HEK293T (cell line): ENCODE measurements at places on chromosomes 11 and 22.
A peak's percentile ranks its signal among the peaks of the same experiment; 100 is the strongest.

- no peak for DNase-seq
These were observed 7.9 kb downstream of the ASPHD2 start for GRCh38 chr22:26436903-26437515.

GRCh38 chr11:118883368-118884071 is at the start of gene CXCR5:
Gene CXCR5, plus strand, starts transcription at chr11:118883892. Its CDS starts 50 bp downstream, at chr11:118883942.
- DNase-seq: no peak

GRCh38 chr11:44016131-44016530 is 31.6 kb upstream of the ACCSL start:
- DNase-seq: no peak

GRCh38 chr11:95895815-95896214 is 28.1 kb downstream of the MTMR2 start:
- DNase-seq: no peak

DNA sequence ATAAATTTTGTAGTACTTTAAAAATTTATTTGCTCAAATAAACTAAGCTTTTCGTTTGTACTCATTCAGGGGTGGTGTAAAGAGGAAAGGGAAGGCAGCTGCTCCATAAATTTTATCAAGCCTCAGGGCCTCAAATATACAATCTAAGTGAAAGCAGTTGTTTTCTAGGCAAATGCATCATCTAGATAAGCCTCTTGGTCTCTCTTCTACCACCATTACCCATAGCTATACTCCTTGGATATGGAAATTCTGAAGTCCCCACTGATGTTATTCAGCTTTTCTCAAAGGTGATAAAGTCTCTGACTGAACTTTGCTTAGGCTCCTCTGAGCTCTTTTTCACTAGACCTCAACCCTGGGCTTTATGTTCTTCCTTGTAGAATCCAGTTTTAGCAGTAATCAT is 1313.1 kb downstream of the JRKL start:
- DNase-seq: no peak

GRCh38 chr11:99277281-99277680 is 256.5 kb downstream of the CNTN5 start:
- DNase-seq: no peak

DNA sequence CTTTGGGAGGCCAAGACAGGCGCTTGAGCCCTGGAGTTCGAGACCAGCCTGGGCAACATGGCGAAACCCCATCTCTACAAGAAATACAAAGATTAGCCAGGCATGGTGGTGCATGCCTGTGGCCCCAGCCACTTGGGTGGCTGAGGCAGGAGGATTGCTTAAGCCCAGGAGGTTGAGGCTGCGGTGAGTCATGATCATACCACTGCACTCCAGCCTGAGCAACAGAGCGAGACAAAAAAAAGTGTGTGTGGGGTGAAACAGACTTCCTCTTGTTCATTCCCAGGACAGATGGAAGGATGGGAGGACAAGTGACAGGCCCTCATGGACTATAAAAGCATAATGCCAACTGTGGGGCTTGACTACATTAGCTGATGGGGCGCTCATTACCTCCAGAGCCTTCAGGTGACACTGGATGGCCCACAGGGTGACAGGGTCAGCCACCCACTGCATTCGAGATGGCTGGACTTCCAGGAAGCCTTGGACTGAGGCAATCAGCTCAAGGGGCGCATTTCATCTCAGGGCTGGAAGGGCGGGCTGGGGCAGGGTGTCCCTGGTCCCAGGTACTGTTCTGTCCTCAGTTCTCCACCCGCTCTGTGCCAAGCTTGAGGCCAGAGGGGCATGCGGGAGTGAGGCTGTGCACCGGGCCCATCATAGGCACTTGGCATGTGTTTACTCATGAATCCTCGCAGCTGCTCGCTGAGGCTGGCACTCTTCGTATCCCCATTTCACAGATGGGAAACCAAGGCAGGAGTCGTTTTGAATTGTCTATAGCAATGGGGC is 12.5 kb downstream of the NPTXR start:
- no peak for DNase-seq

DNA sequence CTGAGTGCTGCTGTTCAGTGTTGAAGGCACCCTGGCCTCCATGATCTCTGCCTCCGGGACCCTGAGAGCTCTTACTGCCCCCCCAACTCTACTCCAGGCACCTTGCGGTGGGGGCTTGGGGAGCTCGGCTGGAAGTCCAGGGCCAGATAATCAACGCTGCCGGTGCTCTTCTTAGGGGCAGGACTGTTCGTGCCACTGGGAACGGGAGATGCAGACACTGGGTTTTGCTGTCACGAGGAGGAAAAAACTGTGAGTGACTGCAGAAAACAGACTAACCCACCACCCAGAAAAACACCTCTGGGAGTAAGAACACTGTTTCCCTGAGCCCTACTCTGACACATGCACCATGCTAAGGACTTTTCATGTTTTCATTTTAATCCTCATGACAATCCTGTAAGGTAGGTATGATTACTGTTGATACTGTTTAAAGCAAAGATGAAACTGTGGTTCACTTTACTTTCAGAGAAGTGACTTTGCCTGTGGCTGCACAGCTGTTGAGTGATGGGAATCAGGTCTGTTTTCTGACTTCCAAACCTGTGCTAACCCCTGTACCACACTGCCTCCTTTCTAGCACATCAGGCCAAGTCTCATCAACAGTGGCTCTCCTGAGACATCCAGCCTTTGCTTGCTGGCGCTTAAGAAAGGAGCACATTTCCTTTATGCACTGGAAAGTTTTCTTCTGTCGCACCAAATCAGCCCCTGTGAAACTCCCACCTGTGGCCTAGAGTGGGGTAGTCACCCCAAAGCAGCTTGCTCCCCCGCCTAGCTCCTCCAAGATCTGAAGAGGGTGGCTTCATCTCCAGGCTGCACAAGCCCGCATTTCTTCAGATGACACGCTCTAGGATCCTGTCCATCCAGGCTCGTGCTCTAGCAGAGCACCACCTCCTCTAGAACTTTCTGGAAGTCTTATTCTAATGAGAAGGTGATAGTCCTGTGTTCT is 31.8 kb downstream of the USP35 start:
- DNase-seq: no peak

DNA sequence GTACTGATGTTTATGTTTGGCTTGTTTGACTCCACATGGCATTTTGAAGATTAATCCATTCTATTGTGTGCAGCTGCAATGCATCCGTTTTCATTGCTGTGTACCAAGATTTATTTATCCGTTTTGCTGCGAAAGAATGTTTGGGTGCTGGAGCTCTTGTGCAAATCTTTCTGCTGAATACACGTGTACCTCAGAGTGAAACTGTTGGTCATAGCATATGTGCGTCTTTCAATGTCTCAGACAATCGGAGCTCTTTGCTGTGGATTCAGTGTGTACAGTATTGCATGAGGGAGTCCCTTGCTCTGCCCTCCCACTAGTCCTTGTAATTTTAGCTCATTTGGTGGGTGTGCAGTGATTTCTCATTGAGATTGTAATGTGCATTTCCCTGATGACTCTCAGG is 545.4 kb downstream of the TBC1D22A start:
- DNase-seq: no peak

- no peak for DNase-seq
These were observed 8.3 kb upstream of the SORL1 start for GRCh38 chr11:121443688-121444275.

GRCh38 chr11:78497293-78497692 is 77.4 kb downstream of the NARS2 start:
- no peak for DNase-seq

DNA sequence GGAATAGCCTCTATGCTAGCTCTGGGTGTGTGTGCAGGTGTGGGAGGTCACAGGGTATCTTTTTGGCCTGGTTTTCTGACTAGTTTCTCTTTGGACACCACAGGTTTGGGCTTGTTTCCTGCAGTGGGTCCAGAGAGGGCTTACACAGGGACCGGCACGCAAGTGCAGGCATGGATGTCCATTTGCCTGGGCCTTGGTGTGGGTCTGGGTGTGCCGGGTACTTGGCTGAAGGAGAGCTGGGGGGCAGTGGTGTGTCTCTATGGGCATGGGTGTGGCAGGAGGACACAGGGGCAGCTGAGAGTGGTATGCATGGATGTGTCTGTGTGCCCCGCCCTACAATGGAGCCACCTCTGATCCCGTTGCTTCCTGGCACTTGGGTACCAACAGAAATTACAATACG is 7.5 kb upstream of the KCNJ11 start:
- DNase-seq: no peak

DNA sequence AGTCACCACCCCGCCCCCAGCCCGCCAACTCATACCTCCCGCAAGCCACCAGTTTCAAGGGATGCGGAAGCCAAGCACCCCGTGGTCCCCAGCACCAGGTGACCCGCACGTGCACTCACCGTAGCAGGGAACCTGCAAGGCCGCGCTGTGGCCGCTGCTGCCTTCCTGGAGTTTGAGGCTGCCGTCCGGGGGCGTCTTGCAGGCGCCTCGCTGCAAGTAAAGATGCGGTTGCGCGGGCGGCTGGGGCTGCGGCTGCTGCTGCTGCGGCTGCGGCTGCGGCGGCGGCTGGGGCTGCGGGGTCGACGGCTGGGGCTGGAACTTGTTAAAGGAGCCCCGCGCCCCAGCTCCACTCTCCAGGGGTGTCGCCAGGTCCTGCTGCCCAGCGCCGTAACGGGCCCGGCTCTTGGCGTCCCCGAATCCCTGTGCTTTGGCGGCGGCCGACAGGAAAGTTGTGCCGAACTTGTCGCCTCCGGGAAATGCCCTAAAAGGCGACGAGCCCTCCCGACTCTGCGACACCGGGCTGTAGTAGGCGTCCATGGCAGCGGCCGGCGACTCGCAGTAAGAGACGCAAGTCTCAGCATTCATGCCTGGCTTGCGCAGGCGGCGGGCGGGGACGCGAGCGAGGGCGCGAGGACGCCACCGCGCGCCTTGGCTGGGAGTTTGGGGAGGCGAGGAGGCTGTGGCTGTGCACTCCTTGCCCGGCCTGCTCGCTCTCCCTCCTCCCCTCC is at the start of gene ALX4:
Gene ALX4 (minus strand): TSS at position 662 of the 728 bp plus-strand sequence. CDS start 77 bp downstream, at position 585.
- DNase-seq: peak; percentile 77

- DNase-seq: no peak
These were observed 588 bp downstream of the TSPAN32 start for GRCh38 chr11:2302306-2302895.

- no peak for DNase-seq
These were observed 234.4 kb upstream of the MTNR1B start for GRCh38 chr11:92735039-92735438.

DNA sequence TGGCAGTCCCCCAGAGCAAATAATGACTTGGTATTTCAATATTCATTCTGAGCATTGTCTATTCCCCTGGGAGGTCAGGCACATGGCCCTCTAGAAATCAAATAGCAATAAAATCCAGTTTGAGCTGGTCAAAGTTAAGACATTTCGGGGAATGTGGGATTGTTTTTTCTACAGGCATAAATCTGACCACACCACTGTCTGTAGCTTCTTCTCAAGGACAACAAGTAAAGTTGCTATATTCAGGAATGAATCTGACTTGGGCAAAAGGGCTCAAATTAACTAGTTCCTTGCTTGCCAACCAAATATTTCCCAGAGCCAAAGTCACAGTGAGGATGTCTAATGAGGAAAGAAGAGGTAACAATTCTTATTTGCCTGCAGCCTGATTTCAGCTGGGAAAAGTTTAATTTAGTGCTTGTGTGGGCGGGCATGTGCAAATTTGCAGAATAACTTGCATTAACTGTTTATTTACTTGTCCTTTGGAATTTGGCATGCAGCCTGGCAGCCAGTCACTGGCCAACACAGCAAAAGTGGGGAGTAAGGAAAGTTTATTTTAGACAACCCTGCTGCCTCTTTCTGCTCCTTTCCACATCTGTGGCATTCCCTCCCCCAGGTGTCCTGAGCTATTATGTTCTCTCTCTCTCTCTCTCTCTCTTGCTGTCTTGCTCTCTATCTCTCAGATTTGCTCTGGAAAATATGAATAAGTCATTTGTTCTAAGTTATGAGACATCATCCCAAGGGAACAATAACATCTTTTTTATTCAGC is 51.2 kb upstream of the ARHGAP20 start:
- no peak for DNase-seq

GRCh38 chr11:41237382-41237781 is 222.1 kb downstream of the LRRC4C start:
- DNase-seq: no peak

GRCh38 chr11:12602421-12602820 is 71.8 kb upstream of the TEAD1 start:
- no peak for DNase-seq

- no peak for DNase-seq
These were observed 218.2 kb upstream of the CCDC179 start for GRCh38 chr11:23078289-23078971.

DNA sequence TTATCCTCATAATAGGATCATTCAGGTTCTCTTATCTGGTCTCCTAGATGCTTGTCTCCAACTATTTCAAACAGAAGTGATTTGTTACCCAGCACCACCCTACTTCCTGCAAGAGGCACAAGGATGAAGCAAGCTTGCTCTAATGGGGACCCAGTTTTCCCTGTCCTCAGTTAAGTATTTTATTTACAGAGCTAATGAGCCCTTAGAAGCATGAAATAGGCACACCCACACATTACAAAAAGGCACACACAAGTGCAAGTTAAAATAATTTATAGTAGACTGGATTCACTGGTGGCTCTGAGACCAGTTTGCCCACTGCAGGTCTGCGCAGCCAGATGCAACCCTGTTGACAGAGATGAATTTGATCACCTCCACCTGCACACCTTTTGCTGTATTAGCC is 167.5 kb downstream of the KIRREL3 start:
- no peak for DNase-seq

- DNase-seq: no peak
These were observed 141.9 kb downstream of the TMEM135 start for GRCh38 chr11:87179621-87180020.

- DNase-seq: no peak
These were observed 1.7 kb downstream of the MN1 start for GRCh38 chr22:27799827-27800249.

DNA sequence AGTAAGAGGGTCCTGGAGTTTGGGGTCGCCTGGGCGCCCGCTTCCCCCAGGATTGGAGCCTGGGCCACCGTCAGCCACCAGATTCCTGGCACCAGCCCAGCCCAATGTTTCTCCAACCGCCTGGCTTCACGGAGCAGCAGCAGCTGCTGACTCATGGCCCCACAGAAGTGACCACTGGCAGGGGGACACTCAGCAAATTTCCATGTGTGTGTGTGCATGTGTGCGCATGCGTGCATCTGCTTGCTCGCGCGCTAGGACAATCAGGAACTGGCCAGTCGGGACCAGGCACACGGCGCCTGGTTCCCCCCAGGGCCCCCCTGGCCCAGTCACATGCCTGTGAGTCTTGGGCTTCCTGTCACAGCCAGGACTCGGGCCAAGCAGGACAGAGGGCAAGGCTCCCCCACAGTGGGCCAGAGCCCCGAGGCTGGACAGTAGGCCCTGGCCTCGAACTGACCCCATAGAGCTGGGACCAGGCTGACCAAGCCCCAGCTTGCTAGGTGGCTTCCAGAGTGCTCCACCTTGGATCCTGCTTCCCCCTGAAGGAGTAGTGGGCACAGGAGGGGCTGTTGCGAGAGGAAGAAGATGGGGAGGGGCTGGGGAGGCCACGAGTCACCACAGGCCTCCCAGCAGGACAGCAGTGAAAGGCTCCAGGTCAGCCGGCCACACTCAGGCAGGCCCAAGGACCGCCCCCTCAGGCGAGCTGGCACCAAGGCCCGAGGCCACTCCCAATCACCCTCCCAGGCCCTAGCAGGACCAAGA is 3.2 kb downstream of the CTSD start:
- no peak for DNase-seq

GRCh38 chr11:106101819-106102218 is 24.4 kb downstream of the AASDHPPT start:
- DNase-seq: no peak
